Fibroblast of lung (primary cell): ENCODE measurements at places on chromosomes 16 and 17. TPM values are rescaled to one million over a fixed set of nuclear protein-coding genes. Genes with fewer than 3 reads are reported as not detected.

DNA sequence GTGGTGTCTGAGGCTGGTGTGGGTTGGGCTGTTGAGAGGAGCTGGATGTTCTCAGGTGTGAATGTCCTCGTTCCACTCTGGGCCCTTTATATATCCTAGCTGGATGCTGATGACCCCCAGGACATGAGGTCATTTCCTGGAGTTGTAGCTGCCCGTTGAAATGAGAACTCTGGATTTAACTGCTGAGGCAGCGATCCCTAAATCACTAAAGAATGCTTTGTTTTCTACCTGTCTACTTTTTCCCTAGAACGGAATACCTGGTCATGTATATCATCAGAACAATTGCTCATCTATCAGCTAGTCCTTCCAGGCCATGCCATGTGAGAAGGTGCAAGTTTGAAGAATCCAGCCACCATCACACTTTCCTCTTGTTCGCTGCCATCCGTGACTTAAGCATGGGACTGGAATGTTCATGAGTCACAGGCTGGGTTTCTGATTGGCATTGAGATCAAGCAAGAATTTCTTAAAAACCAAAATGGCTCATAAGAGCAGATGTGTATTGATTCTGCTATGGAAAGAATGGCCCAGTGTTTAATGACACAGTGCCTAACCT is at the start of gene KRTAP2-3:
KRTAP2-3 (minus strand) TSS at position 63 of the 553 bp plus-strand sequence. CDS start 64 bp downstream, outside the sequence.
- DNase-seq: peak; percentile 99

DNA sequence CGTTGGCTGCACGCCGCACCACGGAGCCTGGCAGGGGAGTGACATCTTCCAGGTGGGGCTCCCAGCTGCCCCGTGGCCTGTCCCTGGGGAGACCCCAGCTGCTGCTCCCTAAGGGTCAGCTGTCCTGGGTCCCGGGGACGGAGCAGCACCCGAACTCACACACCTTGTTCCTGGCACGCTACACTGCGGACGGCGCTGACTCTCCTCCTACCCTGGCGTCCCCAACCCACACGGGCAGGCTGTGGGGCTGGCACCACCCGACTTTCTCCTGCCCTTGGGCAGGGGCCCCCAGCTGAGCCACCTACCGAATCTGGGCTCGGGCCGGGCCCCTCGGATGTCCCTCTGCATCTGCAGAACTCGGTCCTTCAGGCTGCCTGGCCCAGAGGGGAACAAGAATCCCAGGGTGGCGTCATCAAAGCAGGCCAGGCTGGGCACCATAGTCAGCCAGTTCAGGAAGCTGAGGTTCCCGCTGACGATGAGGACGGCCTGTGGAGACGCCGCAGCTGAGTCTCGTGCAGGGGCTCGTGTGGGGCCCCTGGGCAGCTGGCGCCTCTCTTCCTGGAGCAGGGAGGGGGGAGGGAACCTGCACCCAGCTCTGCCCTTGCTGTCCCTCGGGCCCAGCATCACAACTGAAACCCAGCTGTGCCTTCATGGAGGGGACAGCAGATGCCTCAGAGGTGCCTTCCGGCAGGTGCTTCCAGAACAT is 70.5 kb upstream of the GNG13 start:
- DNase-seq: no peak

The MEOX1 gene
- total RNA-seq: not detected in 2 replicates

- DNase-seq: no peak
Measured at GRCh38 chr16:23941025-23941424, 105.2 kb downstream of the PRKCB start.

DNA sequence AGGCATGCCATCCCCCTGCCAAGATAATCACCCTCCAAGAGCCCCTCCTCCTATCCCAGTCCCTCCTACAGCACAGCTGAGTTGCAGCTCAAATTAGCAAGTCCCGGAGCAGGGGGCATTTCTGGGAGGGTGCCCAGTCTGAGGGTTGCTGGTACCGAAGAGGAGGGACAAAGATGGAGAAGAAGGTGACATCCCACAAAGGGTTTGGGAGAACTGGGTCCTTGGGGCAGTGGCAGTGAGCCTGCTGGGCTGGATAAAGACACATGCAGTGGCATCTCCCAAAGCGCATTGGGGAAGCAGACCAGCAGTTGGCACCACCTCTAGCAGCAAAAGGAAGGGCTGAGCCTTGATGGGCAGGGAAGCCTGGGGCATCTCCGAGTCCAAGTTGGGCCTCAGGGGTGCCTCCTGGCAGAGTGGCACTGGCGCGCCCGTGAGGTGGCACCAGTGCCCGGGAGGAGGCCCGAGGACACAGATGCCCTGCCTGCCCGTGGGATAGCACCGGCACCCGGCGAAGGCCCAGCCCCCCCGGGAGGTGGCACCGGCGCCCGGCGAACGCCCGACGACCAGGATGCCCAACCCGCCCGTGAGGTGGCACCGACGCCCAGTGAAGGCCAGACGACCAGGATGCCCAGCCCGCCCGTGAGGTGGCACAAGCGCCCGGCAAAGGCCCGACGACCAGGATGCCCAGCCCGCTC is 622 bp downstream of the TOM1L2 start:
- no peak for DNase-seq

The ATP2C2 gene
- not detected in 2 replicates for total RNA-seq

GRCh38 chr17:55421179-55421934 is at the start of gene MMD:
MMD (minus strand) TSS chr17:55421835; CDS start chr17:55421695, 140 bp downstream.
- DNase-seq: no peak

The MAF gene
- total RNA-seq: 26.7 and 27.7 TPM in 2 replicates

DNA sequence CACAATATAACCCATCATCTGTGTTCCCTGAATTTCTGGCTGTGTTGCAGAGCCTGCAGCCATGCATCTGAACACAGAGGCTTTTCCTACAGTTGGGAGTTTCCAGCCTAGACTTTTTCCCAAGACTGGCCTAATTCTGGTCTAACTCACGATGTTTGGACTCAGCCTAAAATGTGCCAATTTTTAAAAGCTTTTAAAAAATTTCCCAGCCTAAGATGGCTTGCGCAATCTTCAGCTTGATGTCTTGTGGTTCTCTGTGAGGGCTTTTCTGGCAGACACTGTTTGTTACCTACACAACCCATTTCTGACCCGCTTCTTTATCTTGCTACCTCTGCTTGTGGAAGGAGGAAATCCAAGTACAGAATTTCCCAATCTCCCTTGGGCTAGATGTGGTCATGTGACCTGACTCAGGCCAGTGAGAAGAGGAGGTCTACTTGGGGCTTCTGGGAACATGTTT is 72.7 kb upstream of the GAS7 start:
- DNase-seq: no peak

The UTS2R gene
- not detected in 2 replicates for total RNA-seq

The HEATR9 gene
- not detected in 2 replicates for total RNA-seq

GRCh38 chr17:16917671-16918394 is 54.1 kb downstream of the TNFRSF13B start:
- no peak for DNase-seq

GRCh38 chr17:20954794-20955193 is 88.0 kb downstream of the USP22 start:
- DNase-seq: no peak

The ATP1B2 gene
- total RNA-seq: 0.33 TPM in 1 of 2 replicates, not detected in the other

The KRT31 gene
- total RNA-seq: not detected in 2 replicates

The SEPTIN12 gene
- total RNA-seq: not detected in 2 replicates

The LDHD gene
- total RNA-seq: 1.0 and 4.5 TPM in 2 replicates

DNA sequence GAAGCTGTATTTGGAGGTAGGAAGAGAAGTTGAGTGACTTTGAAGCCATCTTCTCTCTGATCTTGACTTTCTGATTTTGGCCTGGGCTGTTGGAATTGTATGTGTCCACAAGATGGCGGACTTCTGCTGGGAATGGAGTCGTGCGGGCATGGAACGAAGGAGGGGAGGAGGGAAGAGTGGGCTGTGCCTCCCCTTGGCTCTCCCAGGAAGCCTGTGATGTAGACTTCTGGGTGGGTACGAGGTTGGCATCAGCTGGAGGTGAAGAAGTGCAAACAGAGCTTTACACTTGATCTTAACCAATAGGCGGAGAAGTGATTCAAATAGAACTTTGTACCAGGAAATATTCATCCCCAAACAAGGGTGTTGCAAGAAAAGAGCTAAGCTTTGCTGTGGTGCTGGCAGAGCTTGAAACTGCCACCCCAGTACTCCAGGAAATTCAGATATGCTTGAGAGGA is 7.4 kb upstream of the TMEM220 start:
- DNase-seq: peak; percentile 67

GRCh38 chr17:32870969-32871368 is 6.0 kb downstream of the MYO1D start:
- DNase-seq: no peak

The ZNF48 gene
- 7.3 and 7.7 TPM in 2 replicates for total RNA-seq

- no peak for DNase-seq
Measured at GRCh38 chr17:73974536-73974935, 228.9 kb upstream of the RPL38 start.

- DNase-seq: no peak
Measured at GRCh38 chr16:84537491-84538151, 33.2 kb upstream of the MEAK7 start.

The RPL19 gene
- 1,378 and 1,996 TPM in 2 replicates for total RNA-seq

DNA sequence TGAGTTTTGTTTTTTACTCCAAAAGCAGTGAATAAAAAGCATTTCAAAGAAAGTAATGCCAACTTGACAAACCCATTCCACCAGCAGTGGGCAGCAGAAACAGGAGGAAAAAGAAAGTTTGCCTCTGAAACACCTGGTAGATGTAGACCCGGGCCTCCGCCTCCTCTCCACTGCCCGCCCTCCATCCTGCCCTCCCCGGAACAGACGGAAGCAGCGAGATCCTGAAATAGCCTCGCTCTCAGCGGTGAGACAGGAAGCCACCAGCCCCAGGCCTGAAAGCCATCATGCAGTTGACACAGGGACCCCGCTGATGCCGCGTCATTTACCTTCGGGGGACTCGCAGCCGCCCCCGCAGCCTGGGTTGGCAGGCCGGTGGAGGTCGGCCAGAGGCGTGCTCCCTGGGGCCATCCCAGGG is 67.8 kb downstream of the C16orf78 start:
- DNase-seq: no peak

The CCL5 gene
- total RNA-seq: not detected in 2 replicates

The SOST gene
- total RNA-seq: not detected in 2 replicates

- DNase-seq: peak; percentile 80
Measured at GRCh38 chr16:70740914-70741782, 55.3 kb upstream of the MTSS2 start.

DNA sequence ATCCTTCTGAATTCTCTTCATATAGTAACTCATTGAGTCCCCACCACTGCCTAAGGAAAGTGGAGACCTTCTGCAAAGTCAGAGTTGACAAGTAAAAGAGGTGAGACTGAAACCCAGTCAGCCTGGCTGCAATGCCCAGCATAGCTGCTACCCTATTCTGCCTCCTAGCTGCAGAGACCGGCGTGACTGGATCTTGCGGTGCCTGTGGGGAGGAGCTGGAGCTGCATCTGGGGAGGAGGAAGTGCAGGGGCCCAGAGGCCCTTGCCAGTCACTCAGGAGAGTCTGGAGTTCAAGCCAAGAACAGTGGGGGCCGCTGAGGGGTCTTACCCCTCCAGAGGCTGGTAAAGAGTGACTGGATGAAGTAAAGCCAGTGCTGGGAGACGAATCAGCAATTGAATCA is 35.0 kb upstream of the ZNF423 start:
- no peak for DNase-seq

DNA sequence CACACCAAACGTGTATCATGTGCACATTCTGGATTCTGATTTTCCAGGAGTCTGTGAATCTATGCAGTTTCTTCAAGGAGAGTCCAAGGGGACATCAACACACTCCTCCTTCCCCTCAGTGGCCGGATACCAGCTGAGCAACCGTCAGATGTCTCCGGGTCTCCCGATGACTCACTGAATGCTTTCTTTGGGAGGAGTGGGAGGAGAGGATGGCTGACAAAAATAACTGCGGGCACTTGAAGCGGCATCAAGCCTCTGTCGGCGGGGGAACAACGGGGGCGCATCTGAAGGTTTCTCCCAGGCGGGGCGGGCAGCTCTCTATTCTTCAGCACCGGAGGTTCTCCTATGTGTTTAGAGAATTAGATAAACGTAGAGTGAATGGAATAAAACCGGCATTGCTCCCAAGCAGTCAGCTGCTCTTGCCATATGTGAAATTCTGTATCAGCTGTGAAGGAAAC is 24.6 kb upstream of the LRRC75A start:
- DNase-seq: peak; percentile 53

The ODAD4 gene
- total RNA-seq: 0.99 and 1.3 TPM in 2 replicates

The FLCN gene
- total RNA-seq: 66.5 and 68.5 TPM in 2 replicates

The ABCA5 gene
- total RNA-seq: 8.5 and 17.5 TPM in 2 replicates

DNA sequence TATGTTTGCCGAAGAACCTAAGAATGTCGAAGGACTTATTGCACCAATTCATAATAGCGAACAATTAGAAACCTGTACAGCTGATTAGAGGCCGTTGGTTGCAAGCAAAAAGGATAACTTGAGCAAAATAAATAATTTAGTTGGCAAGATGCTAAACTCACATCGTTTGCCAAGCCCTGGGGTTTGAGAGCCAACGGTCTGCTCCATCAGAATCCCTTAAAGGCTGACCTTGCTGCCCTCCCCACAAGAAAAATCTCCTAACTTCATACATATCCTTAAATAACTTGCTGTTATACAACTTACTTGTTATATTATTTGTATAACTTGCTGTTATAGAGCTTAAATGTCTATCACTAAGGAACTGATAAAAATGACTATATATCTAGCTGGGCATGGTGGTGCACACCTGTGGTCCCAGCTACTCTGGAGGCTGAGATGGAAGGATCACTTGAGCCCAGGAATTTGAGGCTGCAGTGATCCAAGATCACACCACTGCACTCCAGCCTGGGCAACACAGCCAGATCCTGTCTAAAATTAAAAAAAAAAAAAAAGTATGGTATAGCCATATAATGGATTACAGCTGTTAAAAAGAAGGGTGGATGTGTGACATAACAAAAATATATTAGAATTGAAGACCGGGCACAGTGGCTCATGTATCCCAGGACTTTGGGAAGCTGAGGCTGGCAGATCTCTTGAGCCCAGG is 1.9 kb upstream of the TRIM37 start:
- no peak for DNase-seq

DNA sequence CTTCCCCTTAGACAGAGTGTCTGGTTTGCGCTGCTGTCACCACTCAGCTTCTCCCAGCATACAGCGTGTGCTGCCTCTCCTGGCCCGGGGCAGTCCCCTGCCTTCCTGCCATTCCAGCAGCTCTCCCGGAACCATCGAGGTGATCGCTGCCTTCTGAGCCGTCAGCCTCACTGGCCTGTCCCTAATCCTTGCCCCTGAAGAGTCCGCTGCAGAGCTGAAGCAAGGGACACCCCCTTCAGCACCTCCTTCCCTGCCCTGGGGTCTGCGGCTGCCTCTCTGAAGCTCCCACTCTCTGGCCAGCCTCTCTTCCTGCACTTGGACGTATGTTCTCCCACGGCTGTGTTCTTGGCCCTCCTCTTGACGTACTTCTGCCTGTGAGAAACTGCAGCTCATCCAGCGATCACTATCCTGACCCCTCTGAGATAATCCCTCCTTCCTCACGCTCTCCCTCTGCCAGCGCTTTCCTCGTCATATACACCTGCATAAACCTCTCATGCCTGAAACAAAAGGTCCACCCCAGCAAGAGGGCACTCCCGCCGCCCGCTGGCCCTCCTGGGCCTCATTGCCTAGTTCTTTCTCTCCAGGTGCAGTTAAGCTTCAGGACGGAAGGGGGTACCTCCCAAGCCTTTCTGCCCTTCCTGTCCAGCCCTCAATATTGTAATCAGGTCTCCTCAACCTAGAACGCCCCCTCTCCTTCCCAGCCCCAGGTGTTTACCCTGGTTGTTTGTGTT is 220.6 kb upstream of the CHMP6 start:
- no peak for DNase-seq

- no peak for DNase-seq
Measured at GRCh38 chr17:62092784-62093183, 27.7 kb upstream of the MED13 start.

The CDRT15L2 gene
- total RNA-seq: not detected in 2 replicates

The CSF3 gene
- total RNA-seq: not detected in 2 replicates

GRCh38 chr16:10737068-10737625 is 6.5 kb upstream of the NUBP1 start:
- DNase-seq: peak; percentile 72

- DNase-seq: no peak
Measured at GRCh38 chr17:9057310-9057709, 36.0 kb downstream of the NTN1 start.

GRCh38 chr17:78108726-78109488 is 19.6 kb downstream of the TMC6 start:
- no peak for DNase-seq
